Activated T-helper 1 cell treated with anti-CD3 and anti-CD28 coated beads, Interleukin-2, amount 50 U/mL, for 16 hours (primary cell): ENCODE measurements at places on chromosomes 7 and 10.
A peak's percentile ranks its signal among the peaks of the same experiment; 100 is the strongest.

- DNase-seq = no peak
These were observed 41.2 kb downstream of the ZCCHC24 start for GRCh38 chr10:79404231-79404609.

- no peak for DNase-seq
These were observed 213.5 kb upstream of the TMEM229A start for GRCh38 chr7:124246262-124246863.

- peak; percentile 15 for DNase-seq
These were observed at the start of gene ARMC3 for GRCh38 chr10:22927661-22928403. TSS of gene ARMC3 (plus strand) at chr10:22928053. CDS start at chr10:22931997, 3,944 bp downstream.

DNA sequence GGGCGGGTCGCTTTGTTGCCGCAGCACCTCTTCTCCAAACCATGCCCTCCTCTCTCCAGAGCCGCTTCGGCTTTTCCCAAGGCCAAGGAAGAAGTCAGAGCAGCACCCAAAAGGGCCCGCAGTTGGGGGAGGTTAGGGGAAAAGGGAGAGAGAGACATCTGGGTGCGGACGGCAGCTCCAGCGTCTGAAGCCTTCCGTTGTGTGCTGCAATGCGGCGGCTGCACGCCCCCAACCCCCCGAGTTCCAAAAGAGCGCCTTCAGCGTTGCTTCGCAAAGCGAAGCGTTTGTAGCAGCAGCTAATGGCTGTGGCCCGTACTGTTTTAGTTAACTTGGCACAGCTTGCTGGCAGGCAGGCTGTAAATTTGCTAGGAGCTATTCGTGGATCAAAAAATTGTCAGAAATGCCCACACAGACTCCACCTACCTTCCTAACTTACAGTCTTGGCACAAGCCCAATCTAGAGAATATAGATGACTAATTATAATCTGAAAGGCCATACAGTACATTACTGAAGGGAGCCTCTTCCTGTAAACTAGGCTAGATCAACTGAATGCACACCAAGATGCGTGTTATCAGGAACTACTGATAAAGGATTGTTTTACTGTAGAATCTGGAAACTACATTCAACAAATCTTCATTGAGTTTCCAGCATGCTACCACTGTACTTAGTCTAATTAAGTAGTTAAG is 1.1 kb upstream of the KBTBD2 start:
- peak; percentile 16 for DNase-seq
